ENCODE measurements at places on chromosomes 5 and 9. TPM values are rescaled to one million over a fixed set of nuclear protein-coding genes. Genes with fewer than 3 reads are reported as not detected.

DNA sequence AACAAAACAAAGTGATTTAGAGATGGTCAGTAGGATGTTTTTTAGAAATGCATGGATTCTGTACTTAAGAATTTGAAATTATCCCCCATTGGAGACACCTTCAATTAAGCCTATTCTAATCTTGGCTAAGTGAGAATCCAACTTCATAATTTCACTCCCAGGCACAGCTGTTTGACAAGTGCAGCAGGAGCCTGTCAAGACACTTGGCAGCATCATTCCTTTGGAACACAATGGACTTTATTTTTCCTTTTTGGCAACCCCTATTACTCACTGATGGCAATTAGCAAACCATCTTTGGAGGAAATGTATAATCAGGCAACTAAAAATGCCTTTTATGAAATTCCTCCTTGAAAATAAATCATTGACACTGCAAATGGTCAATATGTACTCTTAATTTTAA, 194.7 kb downstream of the GLIS3 start:
- DNase-seq = no peak

DNA sequence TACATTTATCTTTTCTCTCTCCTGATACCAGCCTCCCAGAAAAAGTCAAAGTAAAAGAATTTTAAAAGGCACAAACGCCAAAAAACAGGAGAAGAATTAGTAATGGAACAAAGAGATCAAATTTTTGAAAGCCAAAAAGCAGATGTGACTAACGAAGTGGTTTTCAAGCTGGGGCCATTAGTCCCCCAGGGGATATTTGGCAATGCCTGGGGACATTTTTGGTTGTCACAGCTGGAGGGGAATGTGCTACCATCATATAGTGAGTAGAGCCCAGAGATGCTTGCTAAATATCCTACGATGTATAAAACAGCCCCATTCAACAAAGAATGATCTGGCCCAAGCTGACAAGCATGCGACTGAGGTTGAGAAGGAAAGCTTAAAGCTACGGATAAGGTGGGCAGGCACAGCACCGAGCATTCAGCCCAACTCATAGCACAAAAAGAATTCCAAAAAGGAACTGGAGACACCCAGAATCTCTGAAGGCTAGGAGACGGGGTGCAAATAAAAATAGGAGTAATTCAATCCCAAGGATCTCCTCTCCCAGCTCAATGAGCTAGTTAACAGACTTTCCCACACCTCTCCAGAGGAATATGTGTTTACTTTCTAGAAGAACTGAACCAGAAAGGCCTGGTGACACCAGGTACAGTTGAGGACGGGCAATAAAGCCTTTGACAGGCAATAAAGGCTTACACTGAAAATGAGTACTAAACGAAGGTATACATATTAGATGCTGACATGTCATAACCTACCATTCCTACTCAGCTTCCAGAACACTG, 269.0 kb downstream of the DENND1A start:
- no peak for DNase-seq

GRCh38 chr9:128822407-128823042, 4.2 kb downstream of the ENDOG start:
- no peak for DNase-seq

Gene ARAP3
- total RNA-seq = 39.2 TPM

Gene IL4
- not detected for total RNA-seq

- DNase-seq = no peak
Observed at GRCh38 chr5:177540438-177540837, 13.9 kb downstream of the FAM193B start.

Gene NR2F1
- total RNA-seq = 64.4 TPM

Gene MLANA
- total RNA-seq = not detected

DNA sequence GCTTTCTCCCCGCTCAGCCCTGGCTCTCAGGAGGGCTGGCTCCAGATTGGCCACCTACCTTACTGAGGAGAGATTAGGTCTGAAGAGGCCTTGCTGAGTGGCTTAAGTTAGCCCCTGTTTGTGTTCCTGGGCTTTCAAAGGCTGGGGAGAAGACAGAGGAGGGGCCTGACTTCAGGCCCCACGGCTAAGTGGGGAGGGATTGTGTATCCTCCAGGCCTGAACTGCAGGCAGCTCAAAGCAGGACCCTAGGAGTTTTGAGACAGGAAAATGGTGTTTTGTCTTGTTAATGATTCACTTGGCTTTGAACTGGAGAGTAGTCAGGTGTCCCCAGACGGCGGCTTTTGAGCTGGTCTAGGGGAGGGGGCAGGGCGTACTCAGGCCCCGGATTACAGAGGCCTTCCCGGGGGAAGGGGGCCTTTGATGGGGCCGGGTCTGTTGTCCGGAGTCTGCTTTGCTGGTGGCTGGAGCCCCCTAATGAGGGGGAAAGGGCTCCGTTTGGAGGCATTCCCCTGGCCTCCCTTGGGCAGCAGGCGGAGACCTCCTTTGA, 162.0 kb upstream of the SMIM23 start:
- no peak for DNase-seq

DNA sequence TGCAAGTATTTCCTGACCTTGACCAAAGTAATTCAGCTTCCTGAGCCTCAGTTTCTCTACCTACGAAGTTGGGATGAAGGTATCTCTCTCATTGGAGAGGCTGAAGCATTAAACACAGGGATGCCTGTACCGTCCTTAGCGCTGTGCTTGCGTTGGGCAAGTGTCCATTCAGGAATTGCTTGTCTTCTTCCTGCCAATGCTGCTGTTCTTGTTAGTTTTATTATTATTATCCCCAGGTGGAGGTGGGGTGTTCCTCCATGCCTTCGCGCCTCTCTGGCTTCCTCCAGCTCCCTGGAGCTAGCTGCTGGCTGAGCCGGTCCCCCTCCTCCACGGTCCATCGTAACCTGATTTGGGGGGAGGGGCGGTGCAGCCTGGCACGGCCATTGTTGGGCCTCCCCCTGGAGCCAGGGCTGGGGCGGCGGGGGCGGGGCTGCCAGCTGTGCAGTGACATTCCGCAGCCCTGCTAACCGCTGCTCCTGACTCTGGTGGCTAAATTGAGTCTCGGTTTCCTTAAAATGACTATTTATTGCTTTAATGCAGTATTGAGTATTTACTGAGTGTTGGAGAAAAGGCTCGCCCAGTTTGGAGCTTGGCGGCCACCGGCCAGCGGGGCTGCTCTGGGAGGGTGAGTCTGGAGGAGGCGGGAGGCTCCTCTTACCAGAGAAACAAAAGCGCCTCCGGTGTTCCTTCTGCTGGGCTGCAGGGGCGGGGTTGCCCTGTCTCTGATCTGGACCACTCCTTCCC, 51.3 kb downstream of the LMX1B start:
- no peak for DNase-seq

Gene CCL27
- 0.68 TPM for total RNA-seq

DNA sequence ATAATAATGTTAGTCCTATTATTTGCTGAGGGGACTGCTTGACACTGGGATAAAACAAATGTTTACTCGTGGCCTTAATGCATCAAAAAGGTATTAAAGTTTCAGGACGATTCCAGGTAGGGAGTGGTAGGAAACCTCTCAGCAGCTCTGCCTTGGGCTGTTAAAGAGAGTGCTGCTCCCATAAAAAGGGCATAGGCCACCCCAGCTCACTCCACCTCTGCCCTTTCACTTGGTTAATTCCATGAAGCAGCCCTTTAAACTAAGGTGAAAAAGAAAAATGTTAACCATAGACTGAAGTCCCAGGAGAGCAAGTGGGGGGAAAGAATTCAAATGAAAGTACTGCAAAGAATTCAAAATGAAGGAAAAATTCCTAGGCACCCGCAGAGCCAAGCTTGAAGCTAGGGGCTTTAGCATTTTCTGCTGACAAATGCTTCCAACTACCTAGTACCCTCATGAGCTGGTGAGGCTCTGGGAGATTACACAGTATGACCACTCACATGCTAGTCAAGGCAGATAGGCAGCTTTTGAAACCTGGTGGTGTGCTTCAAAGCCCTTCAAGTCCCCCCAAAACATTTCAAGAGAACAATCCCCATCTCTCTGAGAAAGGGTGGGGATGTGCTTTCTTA, 8.5 kb downstream of the KLF9 start:
- DNase-seq = no peak

- DNase-seq = no peak
Observed at GRCh38 chr9:127209948-127210640, 54.5 kb upstream of the GARNL3 start.

Gene MYMK
- total RNA-seq = not detected

DNA sequence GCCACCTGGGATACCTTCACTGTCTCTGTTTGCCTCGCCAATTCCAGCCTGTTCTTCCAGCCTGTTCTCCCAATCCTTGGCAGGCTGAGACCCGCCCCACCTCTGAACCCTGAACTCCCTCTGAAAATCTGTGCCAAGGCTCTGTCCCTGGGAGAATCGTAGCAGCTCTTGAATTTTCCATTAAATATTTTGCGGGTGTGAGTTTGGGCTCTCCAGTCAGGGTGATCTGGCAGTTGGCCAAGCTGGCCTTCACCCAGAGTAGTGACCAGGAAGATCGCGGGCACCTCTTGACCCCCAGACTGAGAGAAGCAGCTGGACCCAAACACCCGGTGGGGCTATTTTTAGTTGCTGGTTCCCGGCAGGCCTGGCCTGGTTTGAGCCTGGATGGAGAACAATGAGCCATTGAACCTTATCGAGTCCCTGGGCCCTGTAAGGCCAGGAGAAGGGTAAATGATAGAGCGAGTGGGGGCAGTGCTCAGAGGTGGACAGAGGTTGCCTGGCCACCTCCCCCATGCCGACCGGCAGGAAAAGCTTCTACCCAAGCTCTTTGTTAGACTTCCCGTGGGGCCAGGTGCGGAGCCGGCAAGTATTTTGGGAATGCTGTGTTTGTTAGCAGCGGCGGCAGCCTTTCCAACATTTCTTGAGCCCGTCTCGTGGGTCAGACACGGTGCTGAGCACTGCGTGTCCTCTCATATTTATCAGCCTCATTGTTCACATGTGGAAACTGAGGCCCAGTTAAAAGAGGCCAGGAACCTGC, 146.2 kb downstream of the RGS3 start:
- peak; percentile 87 for DNase-seq

GRCh38 chr9:135703726-135704125, 1.7 kb downstream of the KCNT1 start:
- DNase-seq = no peak

Gene PCDHGB2
- 4.3 TPM for total RNA-seq

DNA sequence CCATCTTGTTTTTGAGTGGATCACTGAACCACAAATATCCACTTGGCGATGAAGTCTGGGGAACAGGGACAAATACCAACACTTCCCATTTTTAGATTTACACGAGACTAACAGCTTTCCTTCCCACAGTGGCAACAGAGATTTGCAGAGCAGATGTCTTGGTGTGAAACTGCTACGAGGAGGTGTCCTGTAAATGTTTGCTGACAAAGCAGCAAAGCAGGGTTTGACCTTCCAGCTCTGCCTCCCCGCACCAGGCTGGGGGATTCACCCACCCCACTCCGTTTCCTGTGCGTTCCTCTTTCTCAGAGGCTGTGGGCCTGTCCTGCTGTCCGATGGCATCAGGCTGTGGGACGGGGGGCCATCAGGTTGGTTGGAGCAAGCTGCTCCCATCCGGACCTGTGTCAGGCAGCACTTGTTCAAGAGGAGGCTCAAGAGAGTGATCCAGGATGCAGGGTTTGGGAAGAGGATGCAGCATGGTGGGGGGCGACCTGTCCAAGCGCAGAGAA, 693 bp upstream of the RGS3 start:
- no peak for DNase-seq

Gene HACD4
- total RNA-seq = 4.1 TPM

DNA sequence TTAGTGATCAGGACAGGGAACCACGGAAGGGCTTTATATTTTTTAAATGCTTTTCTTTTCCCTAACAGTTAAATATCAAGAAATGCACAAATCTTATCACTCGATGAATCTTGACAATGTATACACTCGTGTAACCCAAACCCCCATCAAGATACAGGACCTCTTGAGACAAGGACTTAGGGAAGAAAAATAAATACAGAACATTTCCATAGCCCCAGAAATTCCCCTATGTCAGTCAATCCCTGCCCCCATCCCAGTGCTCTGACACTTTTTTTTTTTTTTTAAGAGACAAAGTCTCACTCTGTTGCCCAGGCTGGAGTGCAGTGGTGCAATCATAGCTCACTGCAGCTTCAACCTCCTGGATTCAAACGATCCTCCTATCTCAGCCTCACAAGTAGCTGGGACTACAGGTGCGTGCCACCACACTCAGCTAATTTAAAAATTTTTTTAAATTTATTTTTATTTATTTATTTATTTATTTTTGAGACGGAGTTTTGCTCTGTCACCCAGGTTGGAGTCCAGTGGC, 2.7 kb downstream of the SPINK4 start:
- DNase-seq = no peak

GRCh38 chr5:108726446-108727235, 21.1 kb upstream of the FER start:
- DNase-seq = no peak

- DNase-seq = peak; percentile 50
Observed at GRCh38 chr9:32551276-32552051, 663 bp upstream of the SMIM27 start.

GRCh38 chr9:125634040-125634717, 72.8 kb downstream of the MAPKAP1 start:
- DNase-seq = no peak

Gene PCDHA13
- total RNA-seq = 0.42 TPM

DNA sequence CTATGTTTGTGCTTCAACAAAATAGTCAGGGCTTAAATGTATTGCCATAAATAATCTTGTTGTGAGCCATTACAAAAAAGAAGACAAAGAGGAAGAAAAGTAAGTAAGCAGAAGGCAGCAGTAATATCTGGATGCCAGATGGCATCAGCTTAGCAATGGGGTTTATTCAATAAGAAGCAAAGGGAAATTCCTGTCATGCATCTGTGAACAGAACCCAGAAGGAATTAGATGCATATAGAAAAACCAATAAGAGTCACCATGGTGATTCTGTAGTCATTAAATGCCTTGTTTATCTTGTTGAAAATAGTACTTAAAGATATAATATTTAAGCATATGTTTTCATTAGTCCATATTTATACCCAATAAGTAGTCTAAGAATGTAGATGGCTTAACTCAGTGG, 216.0 kb downstream of the ADAMTSL1 start:
- no peak for DNase-seq

Gene RIMOC1
- 33.0 TPM for total RNA-seq

GRCh38 chr9:32558408-32558934, 6.1 kb upstream of the TOPORS start:
- no peak for DNase-seq

GRCh38 chr5:72166070-72166979, 59.0 kb downstream of the MAP1B start:
- peak; percentile 54 for DNase-seq

Gene TTC16
- total RNA-seq = 0.34 TPM

Gene KIF24
- 0.94 TPM for total RNA-seq

DNA sequence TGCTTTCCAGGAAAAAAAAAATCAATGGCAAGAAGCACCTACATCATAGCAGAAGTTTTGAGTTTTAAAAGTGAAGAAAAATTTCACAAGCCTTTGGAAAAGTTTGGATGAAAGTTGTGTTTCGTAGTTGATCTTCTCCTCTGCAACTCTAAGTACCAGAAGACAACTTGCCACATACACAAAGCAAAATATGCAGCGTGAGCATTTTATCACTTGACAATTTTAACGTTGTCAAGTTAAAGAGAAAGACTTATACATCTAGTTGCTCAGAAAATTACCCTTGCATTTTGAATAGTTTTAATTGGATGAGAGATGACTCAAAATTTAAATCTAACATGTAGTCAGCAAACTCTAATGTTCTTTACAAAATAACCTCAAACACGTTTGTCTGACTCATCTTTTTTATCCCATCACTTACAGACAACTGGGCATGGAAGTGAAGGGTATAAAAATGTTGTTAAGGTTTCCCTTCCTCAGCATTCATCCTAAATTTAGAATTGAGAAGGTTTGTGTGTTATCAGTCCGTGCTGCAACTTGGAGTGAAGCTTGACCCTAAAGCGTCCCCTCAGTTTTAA, 213.4 kb downstream of the MARCHF11 start:
- DNase-seq = no peak

- no peak for DNase-seq
Observed at GRCh38 chr5:95530416-95530815, 24.4 kb downstream of the SKIC3 start.
